ENCODE measurements at places on chromosomes 12 and 14.

GRCh38 chr14:73738518-73739173 is 24.5 kb upstream of the PNMA1 start:
- DNase-seq: no peak

- no peak for DNase-seq
Observed at GRCh38 chr12:1054117-1054870, 63.3 kb downstream of the ERC1 start.

GRCh38 chr12:91609283-91609682 is 426.7 kb upstream of the DCN start:
- DNase-seq: no peak

DNA sequence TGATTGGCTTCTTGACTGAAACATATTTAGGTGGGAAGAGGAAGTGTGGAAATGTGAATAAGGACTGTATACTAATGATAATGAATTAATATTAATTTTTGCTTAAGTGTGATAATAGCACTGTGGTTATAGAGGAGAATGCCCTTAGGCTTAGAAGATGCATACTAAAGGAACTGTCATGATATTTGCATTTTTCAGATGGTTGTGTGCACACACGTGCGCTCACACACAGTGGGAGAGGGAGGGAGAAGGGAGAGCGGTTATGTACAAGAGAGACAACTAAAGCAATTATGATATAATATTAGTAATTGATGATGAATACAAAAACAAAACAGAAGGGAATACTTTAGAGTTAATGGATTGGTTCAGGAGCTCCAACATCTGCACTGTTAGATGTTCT is 54.2 kb downstream of the RCOR1 start:
- DNase-seq: no peak

DNA sequence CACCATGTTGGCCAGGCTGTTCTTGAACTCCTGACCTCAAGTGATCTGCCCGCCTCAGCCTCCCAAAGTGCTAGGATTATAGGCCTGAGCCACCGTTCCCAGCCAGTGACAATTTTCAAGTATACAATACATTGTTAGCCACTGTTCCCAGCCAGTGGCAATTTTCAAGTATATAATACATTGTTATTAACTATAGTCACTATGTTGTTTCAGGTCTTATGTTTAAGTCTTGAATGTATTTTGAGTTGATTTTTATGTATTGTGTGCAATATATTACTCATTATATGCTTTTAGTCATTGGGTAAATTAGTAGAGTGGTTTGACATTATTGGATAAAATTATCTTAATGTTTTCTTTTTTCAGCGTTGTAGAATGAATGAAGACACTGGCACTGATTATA is 13.0 kb upstream of the ZNF410 start:
- no peak for DNase-seq

- DNase-seq: peak; percentile 45
Observed at GRCh38 chr12:91811481-91812287, 334.0 kb downstream of the BTG1 start.

DNA sequence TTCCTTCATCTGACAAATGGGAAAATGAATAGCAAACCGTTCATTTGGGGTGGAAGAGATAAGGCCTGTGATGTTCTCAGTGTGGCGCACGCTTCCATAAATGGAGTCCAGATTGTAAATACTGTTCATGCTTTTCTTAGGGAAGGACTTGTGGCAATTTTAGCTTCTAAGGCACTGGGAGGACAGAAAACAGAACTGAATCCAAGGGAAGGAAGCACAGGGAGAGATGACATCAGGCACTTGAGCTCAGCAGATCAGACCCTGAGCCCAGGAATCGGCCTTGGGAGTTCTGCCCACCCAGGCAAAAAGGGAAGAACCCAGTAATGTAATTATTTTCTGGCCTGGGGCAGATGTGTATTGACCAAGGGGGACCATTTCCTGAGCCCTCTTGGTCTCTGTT is 7.2 kb upstream of the SH2B3 start:
- no peak for DNase-seq

GRCh38 chr12:123457980-123458779 is at the start of gene SNRNP35:
Gene SNRNP35, plus strand, starts transcription at chr12:123458139. Its CDS starts 7,402 bp downstream, at chr12:123465541.
- DNase-seq: peak; percentile 59

- no peak for DNase-seq
Observed at GRCh38 chr14:92794547-92794941, 439 bp downstream of the GOLGA5 start.

DNA sequence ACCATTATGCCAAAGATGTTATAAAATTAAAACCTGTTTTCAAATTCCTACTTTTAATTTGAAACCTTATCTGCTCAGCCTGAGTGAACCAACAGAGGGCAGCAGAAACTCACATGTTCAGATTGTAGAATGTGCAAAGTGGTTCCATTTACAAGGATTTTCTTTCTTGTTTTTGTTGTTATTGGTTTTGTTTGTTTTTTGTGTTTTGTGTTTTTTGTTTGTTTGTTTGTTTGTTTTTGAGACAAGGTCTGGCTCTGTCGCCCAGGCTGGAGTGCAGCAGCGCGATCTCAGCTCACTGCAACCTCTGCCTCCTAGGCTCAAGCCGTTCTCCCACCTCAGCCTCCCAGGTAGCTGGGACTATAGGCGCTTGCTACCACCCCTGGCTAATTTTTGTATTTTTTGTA is 22.8 kb upstream of the GARIN2 start:
- DNase-seq: peak; percentile 9

GRCh38 chr12:38761636-38762342 is 143.6 kb downstream of the CPNE8 start:
- no peak for DNase-seq

- no peak for DNase-seq
Observed at GRCh38 chr12:4311776-4312175, 9.2 kb upstream of the TIGAR start.

GRCh38 chr12:12908252-12908651 is 16.9 kb downstream of the GPRC5A start:
- DNase-seq: no peak

DNA sequence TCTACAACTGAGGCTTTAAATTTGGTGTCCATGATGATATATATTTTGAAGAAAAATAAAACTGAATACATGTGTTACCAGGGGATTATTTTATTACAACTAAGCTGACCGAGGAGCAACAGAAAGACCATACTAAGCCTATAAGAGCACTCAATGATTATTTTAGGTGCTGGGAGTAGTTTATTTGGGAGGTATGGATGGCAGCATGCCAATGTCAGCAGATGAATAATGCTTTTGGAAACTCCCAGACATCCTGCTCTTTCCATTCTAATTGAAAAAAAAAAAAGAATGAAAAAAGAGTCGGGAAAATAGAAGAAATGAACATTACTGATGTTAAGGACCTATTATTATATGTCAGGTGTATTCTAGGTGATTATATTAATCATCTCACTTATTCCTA is 441.2 kb downstream of the BTG1 start:
- DNase-seq: no peak

DNA sequence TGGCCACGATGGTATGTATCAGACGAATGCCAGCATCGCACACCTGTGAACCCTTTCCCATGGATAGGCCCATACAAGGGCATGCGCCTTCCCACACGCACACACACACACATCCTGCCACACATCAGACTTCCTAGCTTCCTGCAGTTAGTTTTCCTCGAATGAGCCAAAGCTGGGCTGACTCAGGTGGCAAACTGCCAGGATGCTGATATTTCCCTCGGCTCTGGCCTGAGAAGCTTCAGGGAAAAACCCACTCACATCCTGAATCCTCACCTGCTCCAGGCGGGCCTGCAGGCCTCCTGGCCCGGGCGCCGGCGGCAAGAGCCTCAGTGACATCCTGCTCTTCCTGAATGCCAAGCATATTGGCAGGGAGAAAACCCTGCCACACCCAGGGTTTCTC is 22.4 kb downstream of the CALM1 start:
- DNase-seq: no peak

DNA sequence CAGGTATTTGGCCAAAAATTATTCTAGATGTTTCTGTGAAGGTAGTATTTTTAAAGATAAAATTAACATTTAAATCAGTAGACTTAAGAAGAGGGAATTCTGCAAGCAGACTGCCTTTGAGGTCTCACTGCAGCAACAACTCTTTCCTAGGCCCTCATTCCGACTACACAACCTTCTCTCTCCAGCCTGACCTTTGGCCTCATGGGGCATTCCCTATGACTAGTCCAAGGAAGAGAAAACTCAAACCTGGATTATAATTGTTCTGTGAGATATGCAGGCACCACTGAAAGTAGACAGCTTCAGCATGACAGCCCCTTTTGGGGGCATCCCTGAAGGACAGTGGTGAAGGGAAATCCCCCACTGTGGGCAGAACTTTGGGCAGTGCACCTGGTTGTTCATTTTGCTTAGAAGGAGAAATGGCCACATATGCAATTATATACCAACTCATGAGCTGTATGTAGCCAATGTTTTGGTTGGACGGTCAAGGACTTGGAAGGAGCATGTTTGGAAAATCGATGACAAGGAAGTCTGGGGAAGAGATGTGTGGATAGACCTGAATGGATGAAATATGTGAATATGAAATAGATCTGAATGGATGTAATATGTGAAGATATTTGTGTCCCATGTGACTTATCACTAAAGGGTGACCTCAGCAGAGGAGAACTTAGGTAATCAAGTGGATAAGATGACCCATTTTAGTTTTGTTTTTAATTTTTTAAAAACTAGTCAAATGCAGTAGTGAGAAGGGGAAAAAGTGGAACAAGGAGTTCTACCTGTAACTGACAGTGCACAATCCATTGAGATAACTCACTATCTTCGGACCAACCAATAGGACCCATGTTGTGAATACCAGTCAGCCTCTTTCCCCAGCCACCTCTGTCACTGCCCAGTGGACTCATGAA is 233.3 kb upstream of the FOXN3 start:
- DNase-seq: no peak

DNA sequence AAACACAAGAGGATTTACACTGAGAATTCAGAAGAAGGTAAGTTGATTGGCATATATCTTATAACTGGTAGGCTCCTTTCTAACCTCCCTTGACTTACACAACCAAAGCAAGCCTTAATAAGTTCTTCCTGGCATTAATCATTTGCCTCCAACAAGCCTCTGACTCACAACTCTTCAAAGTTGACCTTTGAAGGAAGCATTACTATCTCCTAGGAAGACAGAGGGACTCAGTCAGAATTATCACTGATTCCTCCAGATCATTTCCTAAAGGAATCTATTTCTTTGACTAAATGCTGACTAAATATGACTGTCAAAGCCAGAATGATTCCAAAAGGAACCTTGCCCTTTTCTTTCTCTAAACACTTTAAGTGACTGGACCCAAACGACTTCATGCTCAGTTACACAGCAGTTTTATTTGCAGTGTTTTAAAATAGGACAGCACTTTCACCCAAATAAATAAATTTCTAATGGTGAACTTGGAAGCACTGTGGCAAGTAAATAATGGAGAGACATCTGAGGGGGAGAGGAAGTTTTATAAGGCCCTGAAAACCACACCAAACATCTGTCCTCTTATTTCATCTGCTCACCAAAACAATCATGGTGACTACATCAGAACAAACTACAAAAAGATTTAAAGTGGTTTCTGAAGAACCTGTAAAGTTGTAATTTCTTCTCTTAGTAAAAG is 128.2 kb downstream of the KLHL28 start:
- no peak for DNase-seq

- DNase-seq: no peak
Observed at GRCh38 chr12:5374713-5375112, 57.2 kb upstream of the NTF3 start.

GRCh38 chr12:46387670-46388069 is 15.1 kb upstream of the SLC38A2 start:
- DNase-seq: no peak

DNA sequence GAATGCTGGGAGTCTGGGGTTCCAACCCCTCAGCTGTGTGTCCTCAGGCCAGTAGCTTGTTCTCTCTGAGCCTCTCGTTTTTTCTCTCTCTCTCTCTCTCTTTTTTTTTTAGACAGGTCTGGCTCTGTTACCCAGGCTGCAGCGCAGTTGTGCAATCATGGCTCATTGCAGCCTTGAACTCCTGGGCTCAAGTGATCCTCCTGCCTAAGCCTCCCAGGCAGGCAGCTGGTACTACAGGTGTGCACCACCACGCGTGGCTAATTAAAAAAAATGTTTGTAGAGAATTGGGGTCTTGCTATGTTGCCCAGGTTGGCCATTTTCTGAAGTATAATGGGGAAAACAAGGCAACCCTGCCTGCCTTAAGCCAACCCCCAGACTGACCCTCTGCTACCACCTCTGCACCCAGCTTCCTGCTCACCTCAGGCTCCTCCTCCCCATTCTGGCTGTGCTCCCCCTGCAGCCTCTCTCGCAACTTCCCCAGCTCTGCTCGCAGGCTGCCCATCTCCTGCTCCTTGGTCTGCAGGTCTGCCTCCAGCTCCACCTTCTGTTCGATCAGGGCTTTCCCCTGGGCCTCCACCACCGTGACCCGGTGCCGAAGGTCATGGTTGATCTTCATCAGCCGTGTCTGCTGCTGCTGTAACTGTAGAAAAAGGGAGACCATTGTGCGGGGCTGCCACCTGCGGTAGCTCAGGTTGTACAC is 35.2 kb downstream of the RILPL1 start:
- DNase-seq: no peak

- no peak for DNase-seq
Observed at GRCh38 chr12:38056701-38057689, 259.6 kb upstream of the ALG10B start.

DNA sequence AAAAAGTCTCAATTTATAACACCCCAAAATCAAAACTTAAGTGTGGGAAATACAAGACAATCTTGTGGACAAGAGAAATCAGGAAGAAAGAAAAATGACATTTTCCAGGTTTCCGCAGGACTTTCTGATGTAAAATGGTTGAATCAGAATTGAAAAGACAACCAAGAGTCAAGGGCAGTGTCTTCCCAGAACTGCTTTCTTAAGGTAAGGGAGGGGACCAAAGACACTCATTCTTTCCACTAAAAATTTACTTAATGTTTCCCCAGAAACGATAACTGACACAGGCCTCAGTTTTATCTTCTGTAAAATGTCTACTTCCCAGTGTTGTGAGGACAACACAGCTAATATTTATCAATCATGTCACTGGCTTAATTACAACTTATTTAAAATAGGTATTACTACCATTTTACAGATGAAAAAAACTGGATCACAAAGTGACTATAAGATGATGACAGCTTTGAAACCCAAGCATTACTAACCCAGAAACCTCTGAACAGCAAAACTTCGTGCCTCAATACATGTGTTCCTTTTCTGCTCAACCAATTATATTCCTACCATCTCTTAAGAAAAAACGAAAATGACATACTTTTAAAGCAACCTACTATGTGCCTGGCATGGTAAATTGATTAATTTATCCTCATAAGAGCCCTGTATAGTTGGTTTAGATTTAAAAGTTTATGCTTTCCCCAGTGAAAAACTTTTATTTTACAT is 4.6 kb downstream of the SINHCAF start:
- no peak for DNase-seq

DNA sequence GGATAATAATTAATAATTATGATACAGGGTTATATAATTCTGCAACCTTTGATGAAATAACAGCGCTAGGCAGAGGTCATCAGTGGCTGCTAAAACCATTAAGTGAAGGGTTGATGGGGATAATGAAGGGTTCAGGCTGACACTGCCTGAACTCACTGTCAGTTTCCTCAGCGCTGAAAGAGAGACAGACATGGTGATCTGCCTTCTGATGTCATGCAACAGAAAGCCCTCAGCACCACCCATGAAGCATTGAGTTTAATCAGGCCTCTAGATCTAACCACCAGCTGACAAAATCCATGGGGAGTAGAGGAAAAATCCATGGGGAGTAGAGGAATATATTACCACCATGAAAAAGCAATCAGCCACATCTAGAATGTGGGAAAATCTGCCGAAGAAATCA is 107.6 kb downstream of the PTPRB start:
- no peak for DNase-seq

- no peak for DNase-seq
Observed at GRCh38 chr12:55996201-55996714, 818 bp upstream of the SUOX start.

- no peak for DNase-seq
Observed at GRCh38 chr12:62435303-62436163, 31.1 kb upstream of the MON2 start.

GRCh38 chr14:91964724-91965123 is 17.2 kb upstream of the FBLN5 start:
- no peak for DNase-seq
